Cardiac septum (tissue), 1 donor: ENCODE measurements at places on chromosomes 13 and 19.
A peak's percentile ranks its signal among the peaks of the same experiment; 100 is the strongest.

GRCh38 chr19:8367327-8368001 is 3.5 kb downstream of the ANGPTL4 start:
- peak; percentile 91 for DNase-seq

GRCh38 chr13:39970177-39970846 is 314.9 kb downstream of the COG6 start:
- DNase-seq: no peak

DNA sequence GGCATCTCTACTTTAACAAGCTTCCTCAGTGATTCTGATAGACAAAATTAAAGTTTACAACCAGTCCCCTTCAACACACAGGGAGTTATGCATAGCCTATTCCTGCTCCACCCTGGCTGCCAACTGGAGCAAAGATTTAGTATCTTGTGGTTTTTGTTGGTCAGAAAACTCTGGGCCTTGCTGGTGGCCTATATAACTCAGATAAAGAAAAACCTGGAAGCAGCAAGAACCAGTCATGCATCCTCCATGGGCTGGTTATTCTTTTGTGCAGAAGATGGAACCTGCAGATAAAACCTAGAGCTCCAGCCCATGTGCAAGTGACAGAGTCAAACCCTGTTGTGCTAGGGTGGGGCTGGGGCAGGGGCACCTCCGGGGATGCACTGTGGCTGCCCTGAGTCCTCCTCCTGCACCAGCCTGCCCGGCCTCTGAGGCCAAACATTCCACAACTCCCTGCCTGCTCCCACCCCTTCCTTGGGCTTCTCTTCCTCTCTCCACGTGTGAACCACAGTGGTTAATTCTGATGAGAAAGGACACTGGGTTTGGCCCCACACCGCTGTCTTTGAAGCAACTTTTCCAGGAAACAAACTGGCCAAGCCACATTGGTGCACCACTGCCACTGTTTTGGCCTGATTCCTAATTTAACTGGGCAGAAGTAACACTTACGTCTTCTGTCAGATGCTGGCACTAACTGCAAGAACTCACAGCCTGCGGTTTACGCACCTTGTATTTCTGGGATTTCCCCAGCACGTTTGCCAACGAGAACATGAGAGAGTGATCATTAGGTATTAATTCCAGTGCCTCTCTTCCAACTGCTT is 23.3 kb upstream of the GGACT start:
- DNase-seq: no peak

DNA sequence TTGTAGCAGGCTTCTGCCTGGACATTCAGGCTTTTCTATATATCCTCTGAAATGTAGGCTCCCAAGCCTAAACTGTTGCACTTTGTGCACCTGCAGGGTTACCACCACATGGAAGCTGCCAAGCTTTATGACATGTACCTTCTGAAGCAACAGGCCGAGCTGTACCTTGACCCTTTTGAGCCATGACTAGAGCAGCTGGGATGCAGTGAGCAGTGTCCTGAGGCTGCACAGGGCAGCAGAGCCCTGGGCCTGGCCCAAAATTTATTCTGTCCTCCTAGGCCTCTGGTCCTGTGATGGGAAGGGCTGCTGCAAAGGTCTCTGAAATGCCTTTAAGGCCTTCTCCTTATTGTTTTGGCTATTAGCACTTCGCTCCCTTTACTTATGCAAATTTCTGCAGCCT is 23.5 kb upstream of the CD177 start:
- no peak for DNase-seq

DNA sequence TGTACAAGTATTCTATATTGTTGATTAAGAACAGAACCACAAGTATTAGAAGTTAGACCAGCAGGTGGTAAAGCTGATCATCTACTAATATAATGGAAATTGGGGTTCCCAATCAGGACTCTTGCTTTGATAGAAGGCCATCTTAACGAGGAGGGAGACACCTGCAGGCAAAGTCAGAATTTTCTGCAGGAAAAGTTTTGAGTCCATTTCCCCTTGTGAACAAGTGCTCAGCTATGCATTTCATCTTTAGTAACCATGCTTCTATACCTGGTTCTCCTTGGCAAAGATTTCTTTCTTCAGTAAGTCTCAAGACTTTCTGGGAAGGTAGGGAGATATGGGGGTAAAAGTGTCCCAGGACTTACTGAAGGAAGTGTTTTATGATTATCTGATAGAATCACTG is 36.1 kb upstream of the USPL1 start:
- DNase-seq: no peak

DNA sequence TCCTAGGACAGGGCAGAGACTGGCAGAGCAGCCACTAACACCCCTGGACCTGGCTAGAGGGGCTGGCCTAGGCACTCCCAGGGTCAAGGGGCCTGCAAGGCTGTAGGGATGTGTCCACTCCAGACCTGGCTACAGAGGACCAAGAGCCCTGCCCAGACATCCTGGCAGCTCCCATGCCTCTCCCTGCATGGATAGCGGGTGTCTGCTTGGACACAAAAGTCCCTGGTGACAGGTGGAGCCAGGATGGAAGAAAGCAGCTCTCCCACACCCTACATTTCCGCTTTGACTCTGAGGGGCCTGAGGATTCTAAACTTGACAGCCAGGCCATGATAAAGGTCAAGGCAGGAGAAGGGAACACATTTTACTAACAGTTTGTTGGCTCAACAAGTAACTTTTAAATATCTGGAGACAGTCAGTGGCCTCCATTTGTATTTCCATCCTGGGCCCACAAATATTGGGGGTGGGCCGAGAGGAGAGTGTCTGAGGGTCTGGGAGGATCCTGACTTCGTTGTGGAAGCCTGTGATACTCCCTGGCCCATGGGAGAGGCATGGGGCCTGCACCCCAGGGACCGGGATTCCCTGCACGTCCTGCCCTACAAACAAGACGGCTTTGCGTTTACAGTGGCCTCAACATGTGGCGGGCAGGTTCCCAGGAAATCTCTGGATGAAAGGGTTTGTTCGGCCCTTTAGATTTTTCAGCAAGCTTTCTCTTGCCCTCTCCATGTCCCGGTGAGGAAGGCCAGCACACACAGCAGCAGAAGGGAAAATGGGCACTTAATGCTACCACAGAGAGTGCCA is 19.8 kb upstream of the SLC7A9 start:
- no peak for DNase-seq

DNA sequence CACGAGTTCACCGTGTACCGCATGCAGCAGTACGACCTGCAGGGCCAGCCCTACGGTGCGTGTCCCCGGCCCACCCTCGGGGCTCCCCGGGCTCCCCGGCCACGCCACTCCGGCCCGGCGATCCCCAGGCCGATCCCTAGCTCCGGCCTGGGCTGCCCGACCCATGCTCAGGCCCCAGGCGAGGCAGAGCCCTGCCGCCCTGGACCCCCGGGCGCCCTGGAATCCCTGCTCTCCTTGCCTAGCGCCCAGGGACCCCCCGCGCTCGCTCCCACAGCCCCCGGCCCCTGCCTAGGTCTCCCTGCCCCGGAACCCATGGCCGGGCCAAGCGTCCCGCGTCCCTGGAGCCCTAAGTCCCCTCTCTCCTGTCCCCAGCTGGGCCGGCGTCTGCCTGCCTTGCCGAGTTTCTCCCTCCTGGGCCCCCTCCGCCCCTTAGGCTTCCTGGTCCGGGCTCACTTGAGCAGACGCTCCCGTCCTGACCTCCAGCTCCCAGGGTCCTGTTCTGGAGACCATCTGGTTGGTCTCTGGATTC is 494 bp downstream of the NCLN start:
- no peak for DNase-seq
